AML-193 (cell line): ENCODE measurements at places on chromosomes 1 and 21.

DNA sequence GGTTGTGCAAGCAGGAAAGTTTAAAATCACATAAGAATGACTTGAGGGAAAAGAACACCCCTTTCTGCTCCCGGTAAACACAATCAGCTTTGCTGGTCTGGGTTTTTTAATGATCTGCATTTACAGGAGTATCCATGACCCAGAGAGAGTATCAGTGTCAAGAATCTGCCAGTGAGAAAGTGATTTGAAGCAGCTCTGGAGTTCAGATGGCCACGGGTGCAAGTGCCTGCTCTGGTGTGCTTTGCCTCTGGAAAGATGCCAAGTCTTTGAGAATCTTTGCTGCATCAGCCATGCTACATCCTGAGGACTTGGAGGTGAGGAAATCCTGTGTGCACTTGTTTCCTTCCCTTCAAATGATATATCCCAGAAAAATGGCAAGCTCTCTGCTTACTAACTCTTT, 18.6 kb upstream of the MYSM1 start:
- DNase-seq: no peak

DNA sequence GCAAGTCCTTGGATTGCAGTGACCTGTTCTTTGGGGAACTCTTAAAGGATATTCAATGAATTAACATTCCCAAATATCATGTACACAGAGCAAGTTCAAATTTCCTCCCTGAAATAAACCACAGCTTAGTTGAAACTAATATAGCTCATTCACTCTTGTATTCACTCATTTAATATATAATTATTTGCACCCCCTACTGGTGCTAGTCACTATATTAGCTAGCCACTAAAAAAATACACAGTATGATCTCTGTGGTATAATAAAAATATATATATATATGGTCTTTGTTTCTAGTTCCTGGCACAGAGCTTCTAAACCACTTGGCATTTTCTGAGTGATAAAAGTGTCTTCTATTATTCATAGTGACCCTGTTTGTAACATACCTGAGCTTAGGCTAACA, 177.3 kb upstream of the LYPLAL1 start:
- peak; percentile 4 for DNase-seq

GRCh38 chr1:7989762-7990428, 28.4 kb downstream of the PARK7 start:
- no peak for DNase-seq

DNA sequence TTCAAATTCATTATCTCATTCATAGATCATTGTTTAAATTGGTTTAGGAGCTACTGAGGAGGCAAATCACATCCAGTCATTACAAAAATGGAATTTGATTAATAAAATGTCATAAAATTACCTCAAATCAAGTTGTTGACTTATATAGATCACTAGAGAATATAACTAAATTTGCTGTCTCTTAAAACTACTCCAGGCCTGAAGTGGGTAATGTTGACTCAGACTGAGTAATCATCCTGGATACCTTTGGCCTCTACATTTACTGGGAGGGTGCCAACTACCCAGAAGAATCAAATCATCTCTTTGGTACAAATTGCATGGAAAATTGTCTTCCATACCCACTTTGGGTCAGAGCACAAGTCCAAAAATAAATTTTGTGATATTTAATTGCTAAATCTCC, 191.2 kb upstream of the GREM2 start:
- no peak for DNase-seq

DNA sequence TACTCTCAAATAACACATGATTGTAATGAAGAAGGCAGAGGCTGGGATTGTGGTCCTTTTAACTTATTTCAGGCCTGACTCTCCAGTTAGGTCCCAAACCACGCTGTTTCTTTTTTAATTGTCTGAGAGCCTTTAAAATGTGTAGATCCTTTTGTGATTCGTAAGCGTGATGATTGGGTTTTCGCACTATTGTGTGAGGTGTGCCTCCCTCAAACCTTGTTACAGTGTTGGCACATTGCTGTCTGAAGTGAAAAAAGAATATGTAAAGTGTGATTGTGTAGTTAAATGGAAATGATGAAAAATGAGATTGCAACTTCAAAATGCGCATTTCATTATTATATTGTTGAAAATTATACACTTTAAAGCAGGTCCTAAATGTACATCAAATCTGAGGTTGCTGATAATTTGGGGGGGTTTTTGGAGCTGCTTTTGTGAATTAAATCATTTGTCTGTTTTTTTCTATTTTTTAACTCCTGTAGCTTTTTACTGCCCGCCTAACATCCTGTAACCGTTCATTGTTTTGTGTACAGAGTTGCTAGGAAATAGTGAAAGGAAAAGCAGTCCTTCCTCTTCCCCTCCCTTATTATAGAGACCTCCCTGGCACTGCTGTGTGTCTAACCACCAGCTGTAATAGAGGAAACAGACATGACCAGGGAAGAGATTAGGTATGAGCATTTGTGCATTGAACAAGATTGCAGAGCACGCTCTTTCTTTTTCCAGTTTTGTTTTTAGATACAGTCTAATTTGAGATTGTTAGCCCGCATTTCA, 43.3 kb downstream of the IARS2 start:
- no peak for DNase-seq

GRCh38 chr21:46297338-46298271, 11.5 kb downstream of the YBEY start:
- no peak for DNase-seq

- peak; percentile 28 for DNase-seq
These were observed 137.7 kb downstream of the COL11A1 start for GRCh38 chr1:102970496-102971078.
